ENCODE measurements at places on chromosomes 7 and 10. TPM values are rescaled to one million over a fixed set of nuclear protein-coding genes. Genes with fewer than 3 reads are reported as not detected.

Gene SUN3
- total RNA-seq: not detected

Gene ZNF775
- total RNA-seq: 6.8 TPM

Gene COL1A2
- total RNA-seq: 6,663 TPM

Gene GPRIN2
- 0.52 TPM for total RNA-seq

Gene RGS10
- 39.7 TPM for total RNA-seq

Gene SFTPA1
- not detected for total RNA-seq

Gene VENTX
- not detected for total RNA-seq

Gene GPR85
- 1.0 TPM for total RNA-seq

Gene CALHM2
- total RNA-seq: 4.7 TPM

Gene FGF8
- 0.52 TPM for total RNA-seq

Gene KIAA1217
- total RNA-seq: 16.2 TPM

Gene CARD11
- total RNA-seq: 1.0 TPM

Gene EEPD1
- total RNA-seq: 12.5 TPM
